MM.1S (cell line): ENCODE measurements at places on chromosomes 3 and 15.

DNA sequence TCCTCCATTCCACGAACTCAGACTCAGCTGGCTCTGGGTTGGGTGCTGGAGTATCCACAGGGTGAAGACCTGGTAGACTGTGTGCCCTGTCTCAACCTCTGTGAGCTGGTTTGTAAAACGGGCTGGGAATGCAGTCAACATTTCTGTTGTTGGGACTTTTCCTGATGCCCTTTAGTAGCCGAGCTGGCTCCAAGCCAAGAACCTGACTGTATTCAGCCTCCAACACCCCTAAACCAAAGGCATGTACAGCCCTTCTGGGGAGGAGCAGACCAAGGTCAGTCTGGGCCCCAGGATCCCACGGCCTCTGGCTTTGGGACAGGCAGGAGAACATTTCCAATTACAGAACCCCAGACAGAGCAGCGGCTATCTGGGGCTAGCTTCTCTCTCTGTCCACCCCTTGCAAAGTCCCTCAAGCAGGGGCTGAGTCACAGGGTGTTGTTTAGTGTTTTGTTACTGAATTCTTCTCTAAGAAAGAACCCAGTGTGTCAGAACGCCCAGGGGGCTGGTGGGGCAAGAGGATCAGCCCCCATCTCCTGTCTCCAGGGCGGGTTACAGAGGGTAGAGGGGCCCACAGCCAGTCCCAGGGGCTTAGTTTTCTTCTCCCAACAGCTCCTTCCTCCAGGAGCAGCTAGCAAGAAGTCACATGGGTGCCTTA lies 56.8 kb upstream of the SLC6A6 start:
- no peak for DNase-seq

DNA sequence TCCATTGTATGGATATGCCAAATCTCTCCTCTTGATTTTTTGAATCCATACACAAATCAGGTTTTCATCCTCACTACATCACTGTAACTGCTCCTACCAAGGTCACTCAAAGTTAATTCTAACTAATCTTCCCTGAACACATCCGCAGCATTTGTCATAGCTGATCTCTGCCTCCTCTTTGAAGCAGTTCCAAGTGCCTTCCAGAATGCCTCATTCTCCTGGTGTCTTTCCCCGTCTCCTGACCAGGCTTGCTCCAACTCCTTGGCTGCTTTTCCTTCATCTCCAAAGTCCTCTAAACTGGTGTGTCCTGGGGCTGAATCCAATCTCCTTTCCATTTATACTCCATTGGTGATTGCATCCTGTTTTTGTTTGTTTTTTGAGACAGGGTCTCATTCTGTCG lies 26.8 kb downstream of the KLHDC8B start:
- no peak for DNase-seq

- DNase-seq: peak; percentile 60
Observed at GRCh38 chr15:50883903-50884302, 24.6 kb upstream of the AP4E1 start.

- DNase-seq: no peak
Observed at GRCh38 chr3:156586905-156587759, 32.2 kb upstream of the SSR3 start.

DNA sequence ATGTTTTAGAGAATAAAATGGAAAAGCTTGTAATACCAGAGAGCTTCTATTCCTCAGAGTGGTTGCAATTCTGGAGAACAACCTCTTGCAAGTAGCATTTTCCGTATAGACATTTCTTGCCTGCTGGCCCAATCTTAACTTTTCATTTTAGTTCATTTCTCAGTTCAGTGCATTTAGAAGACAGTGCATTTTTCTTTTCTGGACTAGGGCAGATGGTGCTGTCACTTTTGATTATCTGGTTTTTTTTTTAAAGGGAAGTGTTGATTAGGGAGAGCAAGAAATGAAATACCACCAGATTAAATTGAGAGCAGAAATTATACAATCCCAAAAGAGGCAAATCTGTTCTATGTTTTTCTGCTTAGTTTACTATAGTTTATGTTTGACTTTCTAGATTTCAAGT lies 172.7 kb downstream of the GHSR start:
- no peak for DNase-seq

GRCh38 chr3:125116311-125117080 lies 60.7 kb upstream of the HEG1 start:
- no peak for DNase-seq

DNA sequence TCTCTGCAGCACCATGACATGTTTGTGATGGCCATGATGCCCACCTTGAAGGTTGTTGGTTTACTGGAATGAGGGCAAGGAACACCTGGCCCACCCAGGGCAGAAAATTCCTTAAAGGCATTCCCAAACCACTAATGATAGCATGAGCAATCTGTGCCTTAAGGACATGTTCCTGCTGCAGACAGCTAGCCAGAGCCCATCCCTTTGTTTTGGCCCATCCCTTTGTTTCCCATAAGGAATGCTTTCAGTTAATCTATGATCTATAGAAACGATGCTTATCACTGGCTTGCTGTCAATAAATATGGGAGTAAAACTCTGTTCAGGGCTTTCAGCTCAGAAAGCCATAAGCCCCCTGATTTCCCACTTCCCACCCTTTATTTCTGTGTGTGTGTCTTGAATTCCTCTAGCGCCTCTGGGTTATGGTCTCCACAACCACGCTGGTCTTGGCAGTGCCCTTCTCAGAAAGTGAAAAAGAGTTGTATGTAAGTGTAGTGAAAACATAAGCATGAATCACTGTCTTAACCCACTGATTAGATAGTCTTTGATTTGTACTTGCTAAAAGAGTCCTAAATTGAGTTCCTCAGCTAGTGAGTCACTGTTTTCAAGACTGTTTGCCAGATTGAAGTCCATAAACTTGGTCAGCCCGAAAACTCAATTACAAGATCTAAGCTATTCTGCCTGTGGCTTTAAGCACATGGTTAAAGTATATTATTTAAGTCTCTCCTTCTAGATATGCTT lies 19.0 kb upstream of the CCR2 start:
- peak; percentile 45 for DNase-seq

DNA sequence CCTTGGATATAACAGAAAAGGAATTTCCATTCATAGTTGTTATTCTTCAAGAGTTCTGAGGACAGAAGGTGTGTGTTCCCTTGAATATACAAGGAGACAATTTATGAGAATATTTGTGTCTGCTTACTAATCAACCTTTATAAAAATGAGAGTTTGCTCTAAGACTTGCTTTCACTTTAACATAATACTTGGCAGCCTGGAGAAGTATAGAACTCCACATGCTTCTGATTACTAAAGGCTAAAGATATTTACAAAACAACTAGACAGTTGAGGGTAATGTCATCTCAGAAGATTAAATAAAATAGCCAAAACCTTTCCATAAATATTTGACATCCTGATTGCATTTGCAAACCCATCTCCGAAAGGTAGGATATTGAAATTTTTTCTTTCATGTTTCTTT lies 727.1 kb upstream of the NAALADL2 start:
- DNase-seq: no peak

DNA sequence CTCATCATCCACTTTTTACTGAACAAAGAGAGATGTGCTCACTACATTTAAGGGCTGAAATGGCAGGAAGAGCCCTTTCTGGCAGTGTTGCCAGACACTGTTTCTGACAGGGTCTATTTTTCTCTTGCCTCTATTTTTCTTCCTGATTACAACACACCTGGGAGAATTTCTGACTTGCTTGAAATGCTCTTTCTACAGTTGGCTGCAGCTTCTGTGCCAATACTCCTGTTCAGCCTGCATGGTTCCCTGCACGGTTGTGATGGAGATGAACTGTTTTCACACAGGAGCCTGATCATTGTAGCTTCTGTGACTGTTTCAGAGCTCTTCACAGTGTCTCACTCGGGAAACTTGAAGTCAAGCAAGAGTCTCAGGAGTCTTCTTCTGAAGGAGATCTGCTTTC lies 83.0 kb upstream of the DLG1 start:
- no peak for DNase-seq

DNA sequence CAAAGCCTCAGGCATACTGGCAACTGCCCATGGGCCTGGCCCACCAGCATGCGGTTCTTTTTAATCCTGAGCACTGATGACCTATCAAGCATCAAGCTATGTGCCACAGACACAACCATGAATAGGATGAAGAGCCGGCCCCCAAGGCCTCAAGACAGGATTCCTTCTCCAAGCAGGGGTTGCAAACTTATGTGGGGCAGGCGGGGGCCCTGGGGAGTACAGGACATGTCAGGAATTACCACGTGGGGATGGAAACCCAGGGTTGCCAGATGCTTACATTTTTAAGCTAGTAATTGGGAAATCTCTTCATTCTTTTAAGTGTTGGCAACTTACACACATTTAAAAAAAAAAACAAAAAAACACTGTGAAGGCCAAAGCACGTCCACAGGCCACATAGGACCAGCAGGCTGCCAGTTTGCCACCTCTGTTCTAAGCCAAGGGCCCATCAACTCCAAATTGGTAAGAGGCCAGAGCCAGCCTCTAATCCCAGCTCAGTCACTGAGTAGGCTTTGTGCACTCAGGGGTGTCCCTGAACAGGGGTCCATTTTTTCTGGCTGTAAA lies 32.8 kb downstream of the BDH1 start:
- DNase-seq: no peak

- no peak for DNase-seq
Observed at GRCh38 chr15:75007216-75007615, 11.9 kb downstream of the SCAMP5 start.

DNA sequence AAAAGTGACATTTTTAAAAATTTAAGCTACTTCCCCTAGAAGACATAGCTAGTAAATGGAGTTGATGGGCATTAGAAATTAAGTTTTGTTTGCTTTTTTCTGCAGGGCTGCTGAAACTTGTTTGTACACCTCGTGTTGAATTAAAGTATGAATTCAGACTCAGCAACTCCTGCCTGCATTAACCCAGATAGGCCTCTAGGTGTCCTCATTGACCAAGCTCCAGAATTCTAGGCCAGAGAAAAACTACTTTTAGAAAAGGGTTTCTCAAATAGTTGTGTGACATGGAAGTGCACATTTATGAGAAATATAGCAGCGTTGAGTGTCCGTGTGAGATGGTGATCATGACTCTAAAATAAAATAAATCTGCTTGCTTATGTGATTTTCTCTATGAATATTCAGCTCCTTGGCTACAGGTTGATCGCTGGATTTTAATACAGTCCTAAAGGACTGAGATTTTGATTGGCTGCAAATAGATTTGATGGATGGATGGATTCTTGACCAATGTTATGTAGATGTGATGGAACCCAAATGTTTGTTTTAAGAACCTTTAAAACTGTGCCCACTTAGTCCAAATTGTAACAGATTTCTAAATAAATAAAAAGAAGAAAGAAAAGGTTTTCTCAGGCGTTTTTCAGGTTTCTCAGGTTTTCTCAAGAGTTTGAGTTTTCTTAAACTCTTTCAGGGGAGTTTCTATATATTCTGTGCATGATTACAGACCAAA lies 39.4 kb upstream of the LMOD3 start:
- DNase-seq: peak; percentile 63

- peak; percentile 73 for DNase-seq
Observed at GRCh38 chr3:112776000-112776399, 70.7 kb downstream of the CD200R1L start.

DNA sequence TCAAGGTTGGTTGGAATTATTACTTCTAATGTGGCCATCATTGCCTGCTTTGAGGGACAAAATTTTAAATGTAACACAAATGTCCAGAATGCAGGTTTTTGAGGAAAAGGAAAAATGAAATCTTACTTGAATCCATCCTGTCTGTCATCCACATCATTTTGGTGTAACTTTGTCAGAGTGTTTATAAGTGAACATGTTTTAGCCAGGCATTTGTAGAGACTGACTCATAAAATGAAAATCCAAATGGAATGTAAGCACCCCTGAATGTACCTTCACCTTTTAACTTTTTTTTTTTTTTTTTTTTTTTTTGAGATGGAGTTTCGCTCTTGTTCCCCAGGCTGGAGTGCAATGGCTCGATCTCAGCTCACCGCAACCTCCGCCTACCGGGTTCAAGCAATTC lies 141.8 kb upstream of the BNIP2 start:
- no peak for DNase-seq

GRCh38 chr3:156459434-156459833 lies 95.5 kb downstream of the SSR3 start:
- no peak for DNase-seq

DNA sequence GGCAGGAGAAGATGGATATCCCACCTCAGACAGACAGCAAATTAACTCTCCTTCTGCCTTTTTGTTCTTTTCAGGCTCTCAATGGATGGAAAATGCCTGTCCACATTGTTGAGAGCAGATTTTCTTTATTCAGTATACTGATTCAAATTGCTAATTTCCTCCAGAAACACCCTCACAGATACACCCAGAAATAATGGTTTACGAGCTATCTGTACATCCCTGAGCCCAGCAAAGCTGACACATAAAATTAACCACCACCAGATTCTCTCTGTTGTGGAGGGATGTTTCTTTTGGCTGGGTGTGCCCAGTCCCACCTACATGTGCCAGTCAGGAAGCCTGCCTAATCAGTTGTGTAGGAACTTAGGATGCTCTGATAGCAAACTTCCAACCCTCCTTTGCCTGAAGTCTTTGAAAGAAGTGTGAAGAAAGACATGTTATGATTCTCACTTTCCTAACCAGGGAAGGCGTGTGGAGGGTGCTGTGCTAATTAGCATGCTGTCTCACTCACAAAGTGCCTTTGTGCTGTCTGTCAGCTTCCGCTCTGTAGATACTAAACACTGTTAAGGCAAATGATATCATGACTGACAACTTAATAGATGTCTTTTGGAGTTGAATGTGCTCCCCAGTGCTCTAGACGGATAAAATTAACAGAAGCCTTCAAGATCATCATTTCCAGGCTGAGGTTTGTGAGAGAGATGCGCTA lies 208.5 kb downstream of the CLSTN2 start:
- no peak for DNase-seq
